DMS79 (cell line): ENCODE measurements at places on chromosomes 13 and 19.

GRCh38 chr13:40585911-40586471, 80.5 kb downstream of the FOXO1 start:
- DNase-seq: no peak

DNA sequence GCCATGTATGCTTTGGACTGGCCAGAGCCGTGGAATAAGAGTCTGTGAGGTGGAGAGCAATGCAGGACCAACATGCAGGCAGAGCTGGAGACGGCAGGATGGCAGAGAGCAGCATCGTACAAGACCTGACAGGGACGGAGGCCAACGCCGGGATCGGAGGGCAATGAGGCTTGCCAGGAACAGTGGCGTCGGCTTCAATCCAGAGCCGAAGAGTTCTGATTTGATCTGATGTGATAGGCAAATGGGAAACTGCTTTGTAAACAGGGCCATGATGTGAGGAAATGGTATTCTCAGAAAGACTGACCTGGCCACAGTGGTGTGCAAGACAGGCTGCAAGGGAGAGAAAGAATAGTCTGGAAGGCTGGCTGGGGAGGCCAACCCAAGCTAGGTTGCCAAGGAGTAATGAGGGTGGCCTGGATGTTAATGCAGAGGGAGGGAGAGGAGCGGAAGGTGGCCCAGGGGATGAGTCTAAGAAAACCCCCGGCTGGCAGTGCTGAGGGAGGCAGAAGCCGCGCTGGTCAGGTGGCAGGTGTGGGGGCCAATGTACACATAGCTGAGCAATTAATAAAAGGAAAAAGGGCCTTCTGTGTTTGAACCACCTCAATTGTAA, 26.7 kb downstream of the RCBTB2 start:
- DNase-seq: no peak

- DNase-seq: no peak
Observed at GRCh38 chr13:99290894-99291293, 16.3 kb downstream of the GPR183 start.

GRCh38 chr19:6952956-6953355, 65.6 kb downstream of the ADGRE1 start:
- no peak for DNase-seq

GRCh38 chr19:703651-704446, 4.9 kb upstream of the PALM start:
- no peak for DNase-seq

DNA sequence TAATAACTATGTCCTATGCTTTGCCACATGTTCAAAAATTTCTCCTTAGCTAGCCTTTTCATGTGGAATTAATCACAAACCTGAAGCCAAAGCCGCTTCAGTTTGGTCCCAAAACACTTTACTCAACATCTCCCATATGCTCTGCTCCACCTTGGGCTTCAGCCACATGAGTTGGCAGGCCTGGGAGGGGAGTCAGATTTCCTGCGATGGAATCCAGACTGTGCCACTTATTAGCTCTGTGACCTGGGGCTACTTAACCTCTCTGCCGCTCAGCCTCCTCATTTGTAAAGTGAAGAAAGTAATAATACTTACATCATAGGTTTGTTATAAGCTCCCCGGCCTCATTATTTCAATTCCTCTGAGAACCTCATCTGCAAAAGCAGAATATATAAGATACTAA, 272.0 kb downstream of the LMO7 start:
- no peak for DNase-seq

- DNase-seq: no peak
Observed at GRCh38 chr19:10237702-10238101, 6.6 kb upstream of the S1PR2 start.

DNA sequence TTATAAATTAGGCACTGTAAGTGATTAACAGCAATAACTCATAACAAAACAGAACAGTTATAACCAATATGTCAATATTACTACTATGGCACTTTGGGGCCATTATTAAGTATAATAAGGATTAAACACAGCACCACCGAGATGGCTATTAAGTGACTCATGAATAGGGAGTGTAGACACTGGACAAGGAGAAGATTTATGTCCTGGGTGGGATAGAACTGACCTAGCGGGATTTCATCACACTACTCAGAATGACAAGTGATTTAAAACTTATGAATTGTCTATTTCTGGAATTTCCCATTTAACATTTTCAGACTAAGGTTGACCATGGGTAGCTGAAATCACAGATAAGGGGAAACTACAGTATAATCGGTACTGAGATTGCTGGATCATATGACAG, 79.0 kb upstream of the SLC7A1 start:
- no peak for DNase-seq

DNA sequence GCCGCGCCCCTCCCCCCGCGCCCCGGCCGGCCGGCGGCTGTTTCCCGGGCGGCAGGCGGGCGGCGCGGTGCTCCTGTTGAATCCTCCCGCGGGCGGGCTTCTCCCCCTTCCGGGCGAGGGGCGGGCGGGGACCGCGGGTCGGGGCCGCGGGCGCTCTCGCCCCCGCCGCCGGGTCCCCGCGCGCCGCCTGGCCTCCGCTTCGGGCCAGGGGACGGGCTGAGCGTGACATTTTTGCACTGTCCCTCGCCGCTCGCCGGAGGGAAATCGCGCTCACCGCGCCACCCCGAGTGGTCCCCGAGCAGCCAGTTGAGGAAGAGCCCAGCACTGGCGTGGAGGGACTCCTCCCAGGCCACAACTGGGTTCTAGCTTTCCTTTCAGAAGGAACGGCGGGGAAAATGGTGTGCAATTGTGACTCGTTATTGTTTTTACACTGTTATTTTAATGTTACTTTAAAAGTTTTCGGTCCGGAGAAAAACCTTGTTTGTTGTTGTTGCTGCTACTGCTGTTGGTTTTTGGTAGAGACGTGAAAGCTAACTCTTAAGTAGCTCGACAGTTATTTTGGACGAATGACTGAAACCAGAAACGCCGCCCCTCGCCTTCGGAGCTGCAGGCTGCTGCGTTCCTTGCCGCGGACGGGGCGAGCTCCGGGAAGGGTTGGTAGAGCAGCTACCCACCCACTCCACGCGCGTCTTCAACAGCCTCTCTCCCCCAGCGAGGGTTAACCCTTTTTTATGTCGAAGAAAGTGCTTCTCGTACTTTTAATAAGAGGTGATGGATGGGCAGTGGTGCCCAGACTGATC, 959 bp downstream of the PDS5B start:
- no peak for DNase-seq

GRCh38 chr13:40376296-40376849, 290.1 kb downstream of the FOXO1 start:
- no peak for DNase-seq

DNA sequence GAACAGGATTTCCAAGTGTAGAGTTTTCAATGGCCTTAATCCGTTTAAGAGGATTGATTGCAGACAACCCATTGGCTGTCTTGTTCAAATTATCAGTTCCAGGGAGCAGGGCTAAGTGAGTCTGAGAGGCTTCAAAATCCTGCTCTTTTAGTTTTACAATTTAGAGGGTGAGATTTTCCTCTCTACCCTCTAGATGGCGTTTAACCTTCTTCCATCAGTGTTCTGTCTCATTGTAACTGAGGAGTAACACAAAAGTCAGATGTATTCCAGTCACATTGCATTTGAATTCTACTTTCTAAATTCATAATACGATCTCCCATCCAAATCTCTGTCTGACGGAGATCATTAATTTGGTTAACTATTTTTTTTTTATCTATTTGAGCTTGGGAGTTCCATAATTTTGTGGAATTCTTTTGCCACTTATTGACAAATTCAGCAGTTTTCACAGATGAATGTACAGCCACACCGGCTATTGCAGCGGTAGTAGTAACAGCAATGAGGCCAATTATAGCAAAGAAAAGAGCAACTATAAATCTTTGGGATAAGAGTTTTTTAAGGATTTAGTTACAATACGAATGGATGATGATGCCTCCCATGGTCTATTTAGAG, 7.8 kb upstream of the C19orf84 start:
- peak; percentile 65 for DNase-seq

DNA sequence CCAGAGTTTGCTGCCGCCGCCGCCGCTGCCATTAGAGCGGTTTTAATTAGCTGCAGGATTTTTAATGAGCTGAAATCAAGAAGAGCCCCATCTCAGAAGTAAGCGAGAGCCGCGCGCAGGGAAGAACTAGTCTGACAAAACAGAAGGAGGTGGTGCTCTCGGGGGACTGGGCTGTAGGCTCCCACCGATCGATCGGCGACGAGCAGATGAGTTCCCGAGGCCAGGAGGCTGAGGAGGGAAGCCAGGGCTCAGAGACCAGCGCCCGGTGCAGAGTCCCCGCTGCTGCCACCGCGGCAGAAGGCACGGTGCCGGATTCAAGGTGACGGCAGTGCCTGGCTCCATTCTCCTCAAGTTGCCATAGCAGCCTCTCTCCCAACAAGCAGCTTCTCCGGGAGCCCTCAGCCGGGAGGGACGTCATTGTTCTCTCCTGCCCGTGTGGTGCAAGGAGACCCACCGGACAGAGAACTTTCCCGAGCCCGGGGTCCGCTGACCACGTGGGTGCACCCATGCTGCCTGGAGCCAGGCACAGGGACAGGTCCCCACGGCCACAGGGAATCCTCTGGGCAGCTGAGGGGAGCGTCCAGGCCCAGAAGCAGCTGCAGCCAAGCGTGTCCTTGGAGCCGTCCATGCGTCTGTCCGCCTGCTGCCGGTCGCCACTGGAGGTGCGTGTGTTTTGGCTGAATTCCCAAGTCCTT, 62.9 kb downstream of the CHST8 start:
- no peak for DNase-seq

GRCh38 chr19:517721-518597, 10.7 kb downstream of the TPGS1 start:
- no peak for DNase-seq

DNA sequence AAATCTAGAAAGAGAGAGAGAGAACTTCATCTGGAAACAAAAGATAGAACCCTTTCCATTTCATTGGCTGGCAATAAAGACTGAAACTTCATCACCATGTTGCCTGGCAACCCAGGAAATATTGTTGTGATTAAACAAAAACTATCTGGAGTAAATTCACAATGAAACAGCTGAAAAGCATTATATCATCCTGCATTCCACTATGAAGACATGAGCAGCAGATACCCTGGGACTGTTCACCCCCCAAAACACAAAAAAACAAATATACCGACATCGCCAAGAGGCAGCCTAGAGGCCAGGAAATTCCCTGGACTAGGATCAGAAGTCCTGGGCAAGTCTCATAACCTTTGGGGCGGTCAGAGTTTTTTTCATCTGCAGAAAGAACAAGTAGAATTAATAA, 158.3 kb downstream of the FOXO1 start:
- no peak for DNase-seq

DNA sequence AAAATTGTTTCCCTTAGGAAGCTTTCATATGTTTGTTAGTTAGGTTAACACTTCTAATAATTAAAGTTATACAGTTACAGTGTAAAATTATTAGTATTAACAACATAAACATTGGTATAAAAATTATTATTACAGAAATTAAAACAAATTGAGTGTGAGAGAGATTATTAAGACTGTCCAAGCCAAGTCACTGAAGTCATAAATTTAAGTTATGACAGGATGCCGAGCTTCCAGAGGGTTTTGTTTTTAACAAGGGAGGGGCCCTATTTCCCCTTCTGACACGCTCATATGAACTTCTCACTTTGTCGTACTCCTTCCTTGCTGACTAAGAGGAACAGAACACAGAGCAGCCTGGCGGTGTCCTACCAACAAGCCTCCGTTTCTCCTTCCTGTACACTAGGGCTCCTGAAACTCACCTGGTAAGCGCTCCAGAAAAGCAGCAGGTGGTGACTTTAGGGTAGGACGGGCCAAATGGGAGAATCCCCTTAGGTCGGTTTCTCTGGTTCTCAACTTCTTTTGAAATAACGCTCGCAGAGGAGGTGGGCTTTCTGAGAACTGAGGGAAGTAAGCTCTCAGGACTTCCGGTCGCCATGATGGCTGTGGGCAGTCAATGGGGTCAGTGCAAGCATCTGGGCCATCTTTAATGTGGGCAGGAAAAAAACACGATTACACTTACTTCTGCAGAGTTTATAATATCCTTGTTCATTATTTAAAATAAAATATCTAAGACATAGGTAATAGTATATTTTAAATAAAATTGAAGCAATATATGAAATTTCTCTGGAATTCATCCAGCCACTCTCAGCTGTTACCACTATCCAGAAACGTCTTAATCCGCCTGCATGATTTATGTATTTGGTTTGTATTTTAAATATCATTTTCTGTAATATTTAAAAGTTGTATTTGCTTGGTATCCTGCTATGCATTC, at the start of gene CARD8:
TSS of gene CARD8 (minus strand) at position 537 of the 928 bp plus-strand sequence. CDS start 14,892 bp downstream, outside the sequence.
- peak; percentile 88 for DNase-seq

DNA sequence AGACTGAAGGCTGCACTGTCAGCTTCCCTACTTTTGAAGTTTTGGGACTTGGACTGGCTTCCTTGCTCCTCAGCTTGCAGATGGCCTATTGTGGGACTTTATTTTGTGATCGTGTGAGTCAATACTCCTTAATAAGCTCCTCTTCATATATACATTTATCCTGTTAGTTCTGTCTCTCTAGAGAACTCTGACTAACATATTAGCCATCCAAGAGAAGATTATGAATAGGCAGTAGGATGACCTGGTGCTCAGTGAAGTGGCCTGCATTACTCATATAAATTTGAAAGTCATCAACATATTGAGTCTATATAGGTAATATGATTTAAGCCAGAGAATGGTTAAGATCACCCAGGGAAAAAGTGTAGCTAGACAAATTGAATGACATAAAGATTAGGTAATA, 136.3 kb upstream of the UFM1 start:
- no peak for DNase-seq

- DNase-seq: no peak
Observed at GRCh38 chr19:40632311-40633036, 31.3 kb downstream of the LTBP4 start.

- no peak for DNase-seq
Observed at GRCh38 chr13:37772644-37773043, 96.9 kb downstream of the TRPC4 start.

- no peak for DNase-seq
Observed at GRCh38 chr13:21529146-21529893, 70.2 kb upstream of the ZDHHC20 start.

DNA sequence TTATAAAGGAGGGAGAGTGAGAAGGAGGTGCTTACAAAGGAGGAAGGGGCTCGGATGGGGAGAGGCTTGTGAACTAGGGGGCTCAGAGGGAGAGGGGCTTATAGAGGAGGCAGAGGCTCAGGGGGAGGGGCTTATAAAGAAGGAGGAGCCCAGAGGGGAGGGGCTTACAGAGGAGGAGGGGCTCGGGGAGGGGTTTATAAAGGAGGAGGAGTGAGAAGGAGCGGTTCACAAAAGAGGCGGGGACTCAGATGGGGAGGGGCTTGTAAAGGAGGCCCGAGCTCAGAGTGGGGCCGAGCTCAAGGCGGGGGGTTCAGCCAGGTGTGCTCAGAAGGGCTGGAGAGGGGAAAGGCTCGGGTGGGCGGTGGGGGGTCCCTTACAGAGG, 500 bp downstream of the SMIM24 start:
- no peak for DNase-seq

GRCh38 chr13:77323858-77324257, 3.0 kb downstream of the MYCBP2 start:
- no peak for DNase-seq

DNA sequence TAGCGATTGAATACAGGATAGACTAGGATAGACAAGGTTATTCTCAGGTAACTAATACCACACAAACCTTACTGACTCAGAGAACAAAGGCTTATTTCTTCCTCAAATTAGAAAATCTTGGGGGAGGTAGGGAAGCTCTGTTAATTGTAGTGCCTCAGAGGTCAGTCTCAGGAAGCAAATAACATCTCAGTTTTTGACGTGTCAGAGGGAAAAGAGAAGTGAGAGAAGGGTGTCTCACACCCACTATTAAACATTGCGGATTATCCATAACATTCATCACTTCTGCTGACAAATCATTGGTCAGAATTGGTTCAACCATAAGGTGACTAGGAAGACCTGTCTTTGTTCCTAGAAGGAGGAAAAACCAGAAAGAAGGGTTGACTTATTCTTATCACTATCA, 579.4 kb upstream of the MIR17HG start:
- DNase-seq: no peak
